ENCODE measurements at places on chromosomes 7 and 10.

DNA sequence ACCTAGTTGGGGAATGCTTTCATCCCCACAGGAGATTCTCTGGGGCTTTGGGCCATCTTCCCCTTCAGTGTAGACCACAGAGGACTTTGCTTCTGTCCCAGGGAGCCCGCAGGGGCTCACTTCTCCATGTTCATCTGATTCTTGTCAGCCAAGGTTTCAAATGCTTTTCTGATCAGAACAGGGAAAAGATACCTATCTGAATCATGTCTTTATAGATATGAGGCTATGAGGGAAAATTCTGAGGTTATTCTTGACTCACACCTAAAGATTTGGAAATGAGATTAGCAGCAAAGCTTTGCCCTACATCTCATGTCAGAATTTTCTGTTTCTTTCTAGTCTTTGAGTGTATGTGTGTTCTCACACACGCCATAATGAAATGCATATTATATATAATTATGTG, 53.3 kb downstream of the FIGNL1 start:
- no peak for DNase-seq

DNA sequence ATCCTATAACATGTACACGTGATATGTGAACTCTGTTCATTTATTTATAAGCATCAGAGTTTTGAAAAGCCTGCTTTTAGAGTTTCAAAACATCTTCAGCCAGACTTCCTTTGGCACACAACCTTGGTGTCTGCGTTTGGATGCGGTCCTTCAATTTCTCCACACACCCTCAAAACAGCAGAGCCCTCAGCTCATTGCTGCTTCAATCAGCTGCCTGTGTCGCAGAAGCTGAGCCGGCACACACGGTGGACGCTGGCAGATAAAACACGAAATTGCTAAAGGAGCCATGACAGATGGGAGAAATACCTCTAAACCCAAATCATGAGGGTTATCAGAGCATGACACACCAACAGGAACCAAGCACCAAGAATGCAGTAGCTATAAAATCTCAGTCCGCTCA, 396.4 kb upstream of the AKR1E2 start:
- DNase-seq: no peak

DNA sequence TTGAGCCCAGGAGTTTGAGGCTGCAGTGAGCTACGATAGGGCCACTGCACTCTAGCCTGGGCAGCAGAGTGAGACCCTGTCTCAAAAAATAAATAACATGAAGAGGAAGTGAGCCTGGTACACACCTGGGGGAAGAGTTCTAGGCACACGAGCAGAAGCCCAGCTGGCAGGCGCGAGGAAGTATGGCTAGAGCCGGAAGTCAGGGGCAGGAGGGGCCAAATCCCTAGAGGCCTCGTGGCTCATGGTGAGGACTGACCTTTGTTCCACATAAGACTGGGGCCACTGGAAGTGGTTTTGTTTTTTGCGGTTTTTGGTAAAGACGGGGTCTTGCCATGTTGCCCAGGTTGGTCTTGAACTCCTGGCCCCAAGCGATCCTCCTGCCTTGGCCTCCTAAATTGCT, 117.6 kb downstream of the HIP1 start:
- no peak for DNase-seq

DNA sequence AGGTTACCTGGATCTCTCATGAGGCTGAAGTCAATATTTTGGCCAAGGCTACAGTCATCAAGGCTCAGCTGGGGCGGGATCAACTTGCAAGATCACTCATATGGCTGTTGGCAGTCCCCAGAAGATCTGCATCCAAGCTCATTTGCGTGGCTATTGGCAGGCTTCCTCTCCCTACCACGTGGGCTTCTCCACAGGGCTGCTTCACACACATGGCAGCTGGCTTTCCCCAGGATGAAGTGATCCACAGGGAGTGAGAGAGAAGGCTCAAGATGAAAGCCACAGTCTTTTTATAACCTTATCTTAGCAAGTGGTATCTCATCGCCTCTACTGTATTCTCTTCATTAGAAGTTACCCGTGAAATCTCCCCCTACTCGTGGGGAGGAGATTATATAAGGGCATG, 167.4 kb downstream of the TMEM26 start:
- no peak for DNase-seq

- no peak for DNase-seq
Observed at GRCh38 chr7:26958834-26959233, 94.4 kb upstream of the SKAP2 start.

GRCh38 chr7:8131694-8132605, 130.0 kb downstream of the ICA1 start:
- DNase-seq: no peak

GRCh38 chr10:106424981-106425380, 739.5 kb downstream of the SORCS1 start:
- no peak for DNase-seq

- no peak for DNase-seq
Observed at GRCh38 chr7:43511029-43511428, 71.9 kb upstream of the STK17A start.

All from hippocampal formation (tissue), 2 donors.